NCI-H1417 (cell line): ENCODE measurements at places on chromosomes 6 and 20.

GRCh38 chr6:38149531-38149930, 330.0 kb downstream of the ZFAND3 start:
- peak; percentile 37 for DNase-seq

DNA sequence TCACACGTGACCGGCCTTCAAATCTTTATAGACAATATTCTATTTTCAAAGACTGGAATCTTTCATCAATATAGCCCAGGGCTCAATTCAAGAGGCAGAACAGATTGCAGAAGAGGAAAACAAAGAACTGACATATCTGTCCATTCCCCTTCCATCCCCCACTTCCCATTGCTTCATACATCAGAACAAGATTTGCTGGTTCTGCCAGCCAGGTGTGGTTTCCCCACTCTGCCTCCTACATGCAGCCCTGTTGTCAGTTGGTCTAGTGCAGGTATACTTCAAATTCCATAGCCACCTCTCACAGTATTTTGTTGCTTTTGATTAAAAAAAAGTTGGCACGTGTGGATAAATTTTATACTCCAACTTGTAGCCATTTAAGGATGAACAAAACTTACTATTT, 174.9 kb downstream of the CD109 start:
- no peak for DNase-seq

DNA sequence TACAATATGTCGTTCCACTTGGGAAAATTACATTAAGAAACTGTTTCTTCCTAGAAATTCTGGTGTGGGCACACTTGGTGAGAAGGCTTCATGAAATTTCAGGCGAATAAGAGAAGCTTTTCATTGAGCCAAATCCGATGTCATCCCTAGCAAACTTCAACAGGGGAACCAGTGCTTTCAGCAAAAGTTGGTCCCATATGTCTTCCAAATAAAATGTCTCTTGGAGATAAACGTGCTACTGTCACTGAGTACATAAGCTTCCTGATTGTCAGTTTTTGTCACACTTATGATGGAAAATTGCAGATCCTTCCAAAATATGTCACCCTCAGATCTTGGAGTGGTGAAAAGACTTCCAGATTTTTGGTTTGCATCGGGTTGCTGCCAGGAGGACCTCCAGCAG, 31.1 kb upstream of the SLC35A1 start:
- no peak for DNase-seq

DNA sequence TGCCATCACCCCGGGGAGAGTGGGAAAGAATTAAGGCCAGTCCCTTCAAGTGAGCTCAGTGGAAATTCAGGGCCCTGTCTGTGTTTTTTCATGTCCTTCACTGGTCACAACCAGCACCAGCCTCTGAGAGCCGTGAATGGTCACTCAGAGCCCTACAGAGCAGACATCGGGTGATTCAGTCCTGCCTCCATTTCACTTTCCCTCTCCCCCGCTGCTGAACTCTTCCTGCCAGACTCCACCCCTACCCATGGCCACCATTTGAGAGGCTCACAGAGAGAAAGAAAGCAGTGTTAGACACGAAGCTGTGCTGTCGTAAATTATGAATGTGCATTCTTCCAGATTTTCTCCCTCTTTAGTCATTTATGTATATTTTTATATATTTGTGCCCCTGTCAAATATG, 5.4 kb downstream of the R3HDML start:
- DNase-seq, result no peak

DNA sequence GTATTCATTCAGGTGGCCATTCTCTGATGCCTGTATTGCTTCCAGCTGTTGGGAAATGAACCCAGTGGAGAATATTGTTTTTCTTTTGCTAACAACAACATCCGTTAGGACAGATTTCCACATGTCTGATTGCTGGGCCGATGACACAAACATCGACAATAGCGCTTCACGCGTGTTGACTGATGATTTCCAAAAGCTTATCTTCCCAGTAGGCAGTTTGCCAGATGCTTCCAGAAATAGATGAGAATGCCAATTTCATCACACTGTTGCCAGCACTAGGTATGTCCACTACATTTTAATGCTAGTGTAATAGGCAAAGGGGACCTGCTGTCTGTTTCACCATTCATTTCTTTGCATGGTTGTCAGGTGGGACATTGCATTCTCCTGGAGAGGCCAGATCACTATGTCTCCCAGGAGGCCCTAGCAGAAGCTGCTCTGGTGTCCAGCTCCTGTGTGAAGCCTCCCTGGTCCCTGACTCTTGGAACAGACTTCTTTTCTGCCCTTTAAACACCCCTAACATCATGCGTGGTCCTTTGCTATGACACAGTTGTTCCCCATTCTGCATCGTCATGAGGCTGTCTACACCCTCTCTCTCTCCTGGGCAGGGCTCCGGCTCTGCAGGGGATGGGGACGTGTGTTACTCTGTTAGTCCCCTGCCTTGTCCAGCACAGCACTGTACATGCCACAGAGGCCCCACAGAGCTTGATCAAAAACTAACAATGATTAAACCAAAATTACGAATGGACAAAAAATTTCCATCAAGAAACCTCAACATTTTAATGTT, 181.6 kb downstream of the CDH26 start:
- DNase-seq, result no peak

DNA sequence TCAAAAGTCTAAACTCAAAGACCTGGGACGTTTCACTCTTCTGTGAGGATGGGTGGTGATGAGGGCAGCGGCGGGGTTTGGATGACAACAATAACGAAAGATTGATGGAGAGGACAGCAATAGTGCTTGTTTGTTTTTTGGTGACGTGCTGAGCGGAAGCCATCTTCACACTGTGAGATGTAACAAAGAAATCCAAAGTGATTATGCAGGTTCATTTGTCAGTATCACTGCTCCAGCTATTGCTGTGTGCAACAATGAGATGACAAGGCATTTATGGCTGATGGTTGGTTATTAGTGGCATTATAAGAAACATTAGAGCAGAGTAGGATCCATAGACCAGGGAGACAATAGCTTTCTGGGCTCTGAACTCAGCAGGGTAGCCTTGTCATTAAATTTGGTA, 306.7 kb downstream of the RNF144B start:
- DNase-seq, result no peak

GRCh38 chr20:10225439-10226060, 6.9 kb downstream of the SNAP25 start:
- peak; percentile 6 for DNase-seq

DNA sequence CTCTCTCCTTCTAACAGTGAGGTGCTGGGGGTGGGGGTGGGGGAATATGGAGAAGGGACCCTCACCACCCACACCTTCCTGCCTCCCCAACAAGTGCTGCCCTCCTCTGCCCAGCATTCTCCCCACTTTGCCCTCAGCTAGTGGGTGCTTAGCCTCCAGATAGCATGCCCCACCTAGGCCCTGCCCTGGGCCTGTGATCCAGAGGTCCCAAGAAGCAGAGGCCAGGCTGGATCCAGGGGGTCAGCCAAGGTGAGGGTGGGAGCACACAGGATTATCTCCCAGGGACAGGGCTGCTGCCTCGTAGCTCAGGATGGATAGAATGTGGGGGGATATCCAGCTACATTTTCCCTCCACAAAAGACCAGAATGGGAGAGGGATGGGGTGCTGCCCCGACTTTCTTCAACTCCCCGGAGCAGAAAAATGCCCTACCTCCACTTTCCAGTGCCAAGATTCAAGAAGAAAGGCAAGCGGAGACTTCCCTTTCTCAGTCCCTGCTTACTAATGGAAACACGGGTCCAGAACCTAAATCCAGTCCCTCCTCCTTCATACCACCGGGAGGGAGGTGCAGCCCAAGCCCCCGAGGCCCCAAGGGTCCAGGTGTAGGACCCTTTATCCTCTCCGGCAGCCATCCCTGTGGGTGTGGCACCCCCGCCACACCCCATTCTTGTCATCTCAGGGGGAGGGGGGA, 987 bp downstream of the ADISSP start:
- DNase-seq, result no peak

- DNase-seq, result no peak
These were observed 50.5 kb upstream of the LRRC1 start for GRCh38 chr6:53744321-53744720.

DNA sequence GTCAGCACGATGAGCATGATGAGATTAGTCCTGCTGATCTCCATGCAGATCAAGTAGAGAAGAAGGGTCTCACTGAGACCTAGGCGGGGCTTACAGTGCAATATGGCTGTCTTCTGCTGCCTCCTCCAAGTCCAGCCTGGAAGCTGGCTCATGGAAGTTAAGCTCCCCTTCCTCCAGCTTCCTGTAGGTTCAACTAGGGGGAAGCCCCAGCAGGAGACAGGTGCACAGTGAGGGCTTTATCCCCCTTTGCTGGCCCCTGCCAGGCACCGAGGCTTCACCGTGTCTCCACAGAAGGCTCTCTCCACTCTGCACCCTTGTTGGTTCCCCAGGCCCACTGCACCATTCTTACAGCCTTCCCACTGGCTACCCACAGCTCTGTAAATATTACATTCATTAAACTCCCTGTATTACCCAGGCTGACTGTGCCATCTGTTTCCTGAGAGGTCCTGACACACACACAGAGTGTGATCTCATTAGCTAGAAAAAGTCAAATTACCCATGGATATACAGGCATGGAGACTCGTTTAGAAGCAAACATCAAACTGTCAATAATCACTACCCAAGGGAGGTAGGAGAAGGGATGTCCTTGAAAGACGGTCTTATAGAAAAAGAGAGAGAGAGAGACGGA, 90.4 kb downstream of the SLC2A10 start:
- no peak for DNase-seq
